ENCODE measurements at places on chromosomes 7 and 10.

DNA sequence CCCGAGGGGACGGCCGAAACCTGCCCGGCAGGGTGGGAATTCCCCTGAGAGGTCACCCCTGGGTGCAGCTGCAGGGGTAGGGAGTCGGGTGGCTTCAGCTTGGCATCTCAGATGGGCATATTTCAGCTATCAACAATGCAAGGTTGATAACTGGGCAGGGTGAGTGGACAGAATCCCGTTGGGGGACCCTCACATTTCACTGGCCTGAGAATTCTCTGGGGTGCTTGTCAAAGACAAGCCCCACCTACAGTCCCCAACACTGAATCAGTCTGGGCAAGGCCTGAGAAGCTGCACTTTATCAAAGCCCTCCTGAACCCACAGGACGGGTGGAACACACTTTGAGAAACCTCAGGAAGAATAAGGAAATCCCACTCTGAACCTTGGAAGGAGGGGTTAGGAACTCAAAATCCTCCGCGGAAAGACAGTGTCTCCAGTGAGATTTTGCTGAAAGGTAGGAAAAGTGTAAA lies 3.1 kb downstream of the RGS10 start:
- DNase-seq = no peak

- no peak for DNase-seq
Observed at GRCh38 chr7:69714886-69715576, 116.8 kb downstream of the AUTS2 start.

- DNase-seq = no peak
Observed at GRCh38 chr7:20696803-20697333, 81.4 kb downstream of the ABCB5 start.

DNA sequence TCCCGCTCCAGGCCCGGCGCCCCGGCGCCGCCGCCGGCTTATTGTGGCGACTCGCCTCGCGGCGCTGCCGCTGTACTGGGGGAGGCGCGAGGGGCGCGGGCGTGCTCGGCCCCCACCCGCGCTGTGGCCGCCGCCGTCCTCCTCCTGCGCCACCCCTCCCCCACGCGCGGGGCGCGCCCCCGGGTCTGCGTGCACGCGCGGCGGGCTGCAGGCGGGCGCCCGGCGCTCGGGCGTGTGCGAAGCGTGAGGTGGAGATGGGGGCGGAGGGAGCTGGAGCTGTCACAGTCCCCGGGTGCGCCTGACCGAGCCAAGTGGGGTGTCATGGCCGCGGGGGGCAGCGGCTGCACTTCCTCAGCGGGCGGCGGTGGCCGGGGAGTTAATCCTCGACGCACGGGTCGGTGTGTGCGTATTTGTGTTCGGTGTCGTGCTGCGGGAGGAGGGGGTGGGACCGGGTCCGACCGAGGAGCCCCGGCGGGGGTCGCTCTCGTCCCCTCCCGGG lies 672 bp downstream of the LCOR start:
- peak; percentile 74 for DNase-seq

DNA sequence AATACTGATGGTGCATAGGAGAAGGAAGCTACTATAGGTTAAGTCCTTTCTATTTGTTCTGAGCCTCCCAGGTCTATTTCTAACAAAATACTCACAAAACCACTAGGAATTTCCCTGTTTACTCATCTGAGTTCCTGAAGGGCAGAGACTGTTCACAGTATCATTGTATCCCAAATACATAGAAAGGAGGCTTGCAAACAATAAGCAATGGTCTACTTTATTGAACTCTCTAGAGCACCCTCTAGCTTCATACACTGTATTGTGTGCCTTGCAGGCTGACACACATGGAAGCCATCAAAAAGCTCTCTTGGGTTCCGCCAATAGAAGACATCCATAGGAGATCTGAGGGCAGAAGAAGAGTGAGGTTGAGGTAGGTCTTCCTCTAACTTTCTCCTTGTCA lies 826.1 kb downstream of the GRM8 start:
- DNase-seq = no peak

DNA sequence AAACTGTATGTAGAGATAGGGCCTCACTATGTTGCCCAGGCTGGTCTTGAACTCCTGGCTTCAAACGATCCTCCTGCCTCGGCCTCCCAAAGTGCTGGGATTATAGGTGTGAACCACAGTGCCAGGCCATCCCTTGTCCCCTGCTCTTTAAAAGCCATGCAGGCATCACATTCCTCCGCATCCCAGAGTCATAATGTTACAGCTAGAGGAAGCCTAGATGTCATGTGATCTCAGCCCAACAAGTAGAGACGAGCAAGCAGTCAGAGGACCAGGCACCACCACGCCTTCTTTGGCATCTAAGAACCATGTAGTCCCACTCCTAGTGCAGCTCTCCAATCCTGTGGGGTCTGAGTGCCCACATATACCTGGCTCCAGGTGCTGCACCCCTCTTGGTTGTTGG lies 13.1 kb downstream of the PODXL start:
- no peak for DNase-seq

- peak; percentile 69 for DNase-seq
Observed at GRCh38 chr10:86225103-86225782, 141.4 kb downstream of the GRID1 start.

DNA sequence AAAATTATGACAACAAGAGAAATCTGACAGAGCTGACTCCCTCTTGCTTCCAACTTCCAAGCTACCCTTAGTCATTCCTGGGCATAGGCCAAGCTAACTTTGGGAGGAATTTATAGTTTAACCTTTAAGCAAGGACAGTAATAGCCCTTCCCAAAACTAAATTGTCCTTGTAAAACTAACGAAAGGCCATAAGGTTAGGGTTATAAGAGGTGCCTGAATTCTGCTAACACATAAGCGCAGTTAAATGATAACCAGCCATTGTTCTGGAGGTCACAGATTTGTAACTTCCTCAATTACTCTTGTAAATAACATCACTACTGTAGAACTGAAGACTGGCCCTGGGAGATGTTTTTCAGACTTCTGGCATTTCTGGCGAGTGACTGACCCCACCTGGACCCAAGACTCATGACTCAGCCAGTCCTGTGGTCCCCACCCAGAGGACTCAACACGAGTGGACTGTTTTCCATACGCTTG lies 481.2 kb downstream of the KCNMA1 start:
- DNase-seq = peak; percentile 57

- no peak for DNase-seq
Observed at GRCh38 chr10:78778444-78779338, 290.1 kb upstream of the ZMIZ1 start.

- DNase-seq = no peak
Observed at GRCh38 chr10:3783316-3783681, 1.7 kb downstream of the KLF6 start.

GRCh38 chr7:94173436-94173835 lies 169.3 kb upstream of the BET1 start:
- DNase-seq = no peak

GRCh38 chr7:127950233-127950935 lies 80.9 kb downstream of the LRRC4 start:
- DNase-seq = no peak

GRCh38 chr10:33143160-33143728 lies 185.2 kb upstream of the ITGB1 start:
- DNase-seq = peak; percentile 49

- DNase-seq = no peak
Observed at GRCh38 chr7:85290269-85290668, 103.4 kb upstream of the SEMA3D start.

GRCh38 chr10:17882557-17882956 lies 69.2 kb upstream of the SLC39A12 start:
- no peak for DNase-seq

DNA sequence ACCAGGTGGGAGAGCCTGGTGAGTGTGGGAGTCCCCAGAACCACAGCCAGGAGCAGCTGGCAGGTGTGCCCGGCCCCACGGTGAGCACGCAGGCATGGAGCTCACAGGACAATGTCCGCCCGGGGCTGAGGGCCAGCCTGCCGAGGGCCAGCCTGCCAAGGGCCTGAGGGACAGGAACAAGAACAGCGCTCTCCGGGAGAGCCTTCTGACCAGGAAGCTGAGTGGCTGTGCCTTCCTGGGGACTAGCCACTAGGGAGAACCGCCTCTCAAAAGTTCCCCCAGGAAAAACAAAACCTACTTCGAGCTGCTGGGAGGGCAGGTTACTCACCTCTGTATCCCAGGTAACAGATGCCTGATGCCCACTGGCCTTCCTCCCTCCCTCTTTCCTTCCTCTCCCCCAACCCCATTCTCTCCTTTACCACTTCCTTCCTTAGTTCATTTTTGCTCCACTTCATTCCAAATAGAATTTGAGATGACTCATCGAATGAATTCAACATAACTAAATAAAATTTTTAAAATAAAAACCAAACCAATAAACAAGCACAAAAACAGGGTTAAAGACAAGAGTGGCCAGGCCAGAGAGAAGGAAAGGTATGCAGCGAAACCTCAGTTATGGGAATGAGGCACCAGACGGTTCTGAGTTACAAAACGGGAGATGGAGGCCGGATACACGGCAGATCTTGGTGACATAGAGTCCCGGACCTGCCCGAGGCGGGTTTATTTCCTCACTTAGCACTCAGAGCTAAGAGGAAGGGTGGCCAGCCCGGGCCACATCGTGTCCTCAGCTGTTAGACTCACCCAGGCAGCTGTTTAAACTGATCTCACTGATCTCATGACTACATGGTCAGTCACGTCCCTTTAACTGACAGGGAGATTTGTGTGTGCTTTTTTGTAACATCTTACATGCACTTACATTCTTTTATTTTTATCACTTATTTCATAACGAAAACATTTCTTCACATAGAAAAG lies 128.5 kb downstream of the TNS3 start:
- DNase-seq = peak; percentile 60

DNA sequence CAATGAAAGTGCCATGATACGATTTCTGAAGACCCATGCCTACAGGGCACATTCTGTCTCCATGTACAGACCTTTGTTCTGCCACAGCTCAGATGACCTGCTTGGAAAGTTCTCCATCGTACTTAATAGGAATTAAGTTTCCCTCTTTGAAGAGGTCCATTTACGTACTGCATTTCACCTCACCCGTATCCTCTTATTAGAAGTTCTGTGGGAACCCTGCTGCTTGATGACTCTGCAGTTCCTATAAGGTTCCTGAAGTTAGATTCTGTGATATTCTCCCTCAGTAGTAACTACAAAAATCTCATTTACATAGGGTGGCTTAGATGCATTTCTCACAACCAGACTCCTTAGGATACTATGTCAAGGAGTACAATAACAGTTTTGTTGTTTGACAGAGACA lies 50.9 kb downstream of the MINDY3 start:
- DNase-seq = no peak

DNA sequence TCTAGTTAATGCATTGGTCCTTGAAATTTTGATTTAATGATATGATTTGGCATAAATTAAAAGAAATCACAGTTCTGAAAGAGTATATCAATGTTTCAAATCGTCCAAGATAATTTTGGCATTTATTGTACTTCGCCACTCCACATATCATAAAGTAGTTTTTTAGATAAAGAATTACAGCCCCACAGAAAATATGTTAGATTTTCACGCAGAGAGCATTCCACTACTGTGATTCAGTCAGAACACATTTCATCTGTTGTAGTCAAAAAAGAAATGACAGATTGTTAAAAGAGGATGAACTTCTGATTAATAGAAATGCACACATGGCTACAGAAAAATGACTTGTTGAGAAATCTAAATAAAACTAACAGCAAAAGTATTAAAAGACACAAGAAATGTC lies 1063.5 kb upstream of the LRRN3 start:
- DNase-seq = peak; percentile 64

DNA sequence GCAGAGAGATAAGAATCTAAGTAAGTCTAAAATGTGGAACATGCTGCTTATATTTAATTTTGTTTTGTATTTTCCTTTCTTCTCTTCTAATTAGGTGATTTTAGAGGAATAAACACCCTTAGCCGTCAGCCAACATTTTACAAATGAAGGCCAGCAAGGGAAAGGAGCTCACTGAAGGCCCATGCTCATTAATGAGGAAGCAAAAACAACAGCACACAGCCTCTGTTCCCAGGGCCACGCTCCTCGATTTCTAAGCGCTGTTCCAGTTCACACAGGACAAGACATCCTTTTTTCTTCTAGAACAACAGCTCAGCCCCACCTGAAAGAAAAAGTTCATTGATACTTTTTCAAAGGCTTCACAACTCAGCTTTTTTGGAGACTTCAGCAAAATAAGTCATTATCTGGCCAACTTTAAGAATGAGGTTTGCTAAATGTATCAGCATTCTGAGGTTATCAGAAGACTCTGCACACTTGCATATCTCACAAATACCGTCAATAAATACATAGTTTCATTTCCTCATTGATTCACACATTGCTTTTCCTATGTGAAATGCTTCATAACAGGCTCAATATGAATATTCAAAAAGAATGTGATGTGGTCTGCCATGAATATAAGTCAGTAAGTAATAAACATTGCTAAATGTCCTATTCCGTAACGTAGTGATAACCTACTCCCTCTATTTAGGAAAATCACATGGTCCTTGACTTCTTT lies 34.8 kb upstream of the SFMBT2 start:
- DNase-seq = no peak

DNA sequence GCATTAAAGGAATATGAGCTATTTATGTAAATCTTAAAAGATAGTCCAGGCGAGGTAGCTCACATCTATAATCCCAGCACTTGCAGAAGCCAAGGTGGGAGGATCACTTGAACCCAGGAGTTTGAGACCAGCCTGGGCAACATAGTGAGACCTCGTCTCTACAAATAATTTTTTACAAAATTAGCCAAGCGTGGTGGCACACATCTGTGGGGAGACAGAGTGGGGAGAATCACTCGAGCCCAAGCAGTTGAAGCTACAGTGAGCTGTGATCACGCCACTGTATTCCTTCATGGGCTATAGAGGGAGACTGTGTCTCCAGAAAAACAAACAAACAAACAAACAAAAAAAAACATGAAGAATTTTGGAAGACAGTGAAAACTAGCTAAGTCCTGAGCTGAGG lies 28.4 kb downstream of the HERC4 start:
- no peak for DNase-seq

DNA sequence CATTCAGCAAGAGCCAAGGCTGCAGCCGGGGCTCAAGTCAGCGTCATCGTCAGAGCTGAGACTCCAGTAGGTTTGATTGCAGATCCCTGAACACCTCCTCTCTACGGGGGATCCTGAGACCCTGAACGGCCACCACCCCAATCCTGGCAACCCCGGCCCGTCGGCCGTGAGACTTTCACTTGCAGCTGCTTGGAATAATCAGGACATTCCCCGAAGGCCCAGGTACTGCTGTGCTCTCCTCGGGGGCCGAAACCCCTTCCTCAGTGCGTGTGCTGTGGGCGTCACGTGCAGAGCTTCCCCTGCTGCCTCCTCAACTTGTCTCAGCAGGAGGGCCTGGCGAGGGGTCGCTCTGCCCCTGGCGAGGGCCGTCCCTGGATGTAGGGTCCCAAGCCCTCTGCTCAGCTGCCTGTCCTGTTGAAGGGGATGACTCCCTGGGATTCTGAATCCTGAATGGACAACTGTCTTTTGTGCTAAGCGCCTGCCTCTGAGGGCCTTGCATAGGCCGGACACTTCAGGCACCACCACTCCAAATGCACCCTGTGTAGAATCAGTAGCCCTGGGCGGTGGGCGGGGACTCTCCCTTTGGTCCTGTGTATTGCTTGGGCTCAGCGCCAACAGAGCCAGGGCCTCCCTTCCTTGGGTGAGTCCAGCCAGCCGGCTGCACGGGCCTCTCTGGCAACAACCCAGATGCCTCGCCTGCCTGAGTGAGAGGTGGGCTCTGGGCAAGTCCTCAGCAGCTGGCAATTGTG lies 63.8 kb upstream of the EBF3 start:
- DNase-seq = no peak

All from NCI-H226 (cell line).